ENCODE measurements at places on chromosomes 13 and 19. TPM values are rescaled to one million over a fixed set of nuclear protein-coding genes. Genes with fewer than 3 reads are reported as not detected.

CYP4F3 gene
- 1.3 TPM for polyA plus RNA-seq

COL4A1 gene
- polyA plus RNA-seq: 140 TPM

PODNL1 gene
- 3.3 TPM for polyA plus RNA-seq

FOXA3 gene
- 16.7 TPM for polyA plus RNA-seq

SOX1 gene
- polyA plus RNA-seq: 0.11 TPM

ZNF677 gene
- polyA plus RNA-seq: 21.2 TPM

MRPS12 gene
- polyA plus RNA-seq: 61.1 TPM

SIGLEC8 gene
- not detected for polyA plus RNA-seq

KLK6 gene
- 7.6 TPM for polyA plus RNA-seq

NLRP5 gene
- polyA plus RNA-seq: not detected

ANGPTL8 gene
- 20.8 TPM for polyA plus RNA-seq

NLRP4 gene
- polyA plus RNA-seq: not detected

LILRB2 gene
- polyA plus RNA-seq: 0.09 TPM

SYCN gene
- polyA plus RNA-seq: not detected

ZIC5 gene
- not detected for polyA plus RNA-seq

GRCh38 chr13:29118471-29118870 is 298.3 kb downstream of the MTUS2 start:
- DNase-seq: no peak

GRCh38 chr19:1524287-1524971 is 552 bp downstream of the PLK5 start:
- DNase-seq: no peak

DNA sequence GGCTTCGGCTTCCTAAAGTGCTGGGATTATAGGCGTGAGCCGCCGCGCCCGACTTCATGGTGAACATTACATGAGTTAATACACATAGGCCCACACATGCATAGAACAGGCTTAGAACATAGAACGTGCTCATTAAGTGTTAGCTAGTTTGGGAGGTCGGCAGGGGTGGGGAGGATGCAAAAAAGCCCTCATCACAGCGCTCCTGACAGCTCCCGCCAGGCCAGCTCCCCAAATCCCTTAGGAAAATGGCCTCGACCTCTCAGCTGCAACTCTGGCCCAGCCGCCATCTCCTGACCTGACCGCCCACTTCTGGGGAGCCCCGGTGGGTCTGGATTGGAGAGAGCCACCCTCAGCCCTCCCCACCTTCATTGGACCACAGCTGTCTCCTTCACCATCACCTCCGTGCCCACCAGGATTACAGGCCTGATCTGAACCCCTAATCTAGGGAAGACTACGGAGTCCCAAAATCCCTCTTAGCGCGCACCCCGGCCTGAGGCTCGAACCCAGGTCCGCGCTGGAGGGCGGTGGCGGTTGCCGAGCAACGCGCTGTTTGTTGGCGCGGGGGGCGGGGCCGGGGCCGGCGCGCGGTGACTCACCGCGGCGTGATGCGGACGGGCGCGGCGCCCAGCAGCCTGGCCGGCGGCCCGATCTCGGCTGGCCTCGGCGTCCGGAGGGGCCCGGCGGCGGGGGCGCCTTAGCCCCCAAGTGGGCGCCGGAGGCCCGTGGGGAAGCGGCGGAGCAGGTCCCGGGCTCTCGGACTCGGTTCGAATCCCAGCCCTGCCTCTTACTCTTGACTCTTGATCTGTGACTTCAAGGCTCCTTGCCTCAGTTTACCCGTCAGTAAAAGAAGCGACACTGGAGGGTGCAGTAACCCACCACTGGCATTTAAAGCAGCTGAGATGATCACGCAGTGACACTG is 26.7 kb upstream of the NANOS3 start:
- DNase-seq: peak; percentile 96

DNA sequence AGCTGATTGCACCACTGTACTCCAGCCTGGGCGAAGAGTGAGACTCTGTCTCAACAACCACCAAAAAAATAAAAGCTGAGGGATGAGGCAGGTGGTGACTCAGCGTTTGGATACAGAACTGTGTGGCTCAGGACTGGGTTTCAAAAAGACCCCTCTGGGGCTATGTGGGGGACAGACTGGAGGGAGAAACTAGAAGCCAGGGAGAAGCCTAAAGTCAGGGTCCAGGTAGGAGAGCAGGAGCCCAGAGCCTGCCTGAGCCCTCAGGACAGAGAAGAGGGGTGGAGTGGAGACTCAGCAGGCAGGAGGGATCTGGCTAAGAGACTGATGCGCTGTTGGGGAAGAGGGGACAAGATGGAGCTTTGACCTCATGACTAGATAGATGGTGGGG is 1.8 kb upstream of the CD37 start:
- DNase-seq: no peak

- no peak for DNase-seq
These were observed 8.3 kb downstream of the CAMSAP3 start for GRCh38 chr19:7603919-7604318.

GRCh38 chr13:103351035-103351828 is 285.0 kb upstream of the SLC10A2 start:
- peak; percentile 41 for DNase-seq

DNA sequence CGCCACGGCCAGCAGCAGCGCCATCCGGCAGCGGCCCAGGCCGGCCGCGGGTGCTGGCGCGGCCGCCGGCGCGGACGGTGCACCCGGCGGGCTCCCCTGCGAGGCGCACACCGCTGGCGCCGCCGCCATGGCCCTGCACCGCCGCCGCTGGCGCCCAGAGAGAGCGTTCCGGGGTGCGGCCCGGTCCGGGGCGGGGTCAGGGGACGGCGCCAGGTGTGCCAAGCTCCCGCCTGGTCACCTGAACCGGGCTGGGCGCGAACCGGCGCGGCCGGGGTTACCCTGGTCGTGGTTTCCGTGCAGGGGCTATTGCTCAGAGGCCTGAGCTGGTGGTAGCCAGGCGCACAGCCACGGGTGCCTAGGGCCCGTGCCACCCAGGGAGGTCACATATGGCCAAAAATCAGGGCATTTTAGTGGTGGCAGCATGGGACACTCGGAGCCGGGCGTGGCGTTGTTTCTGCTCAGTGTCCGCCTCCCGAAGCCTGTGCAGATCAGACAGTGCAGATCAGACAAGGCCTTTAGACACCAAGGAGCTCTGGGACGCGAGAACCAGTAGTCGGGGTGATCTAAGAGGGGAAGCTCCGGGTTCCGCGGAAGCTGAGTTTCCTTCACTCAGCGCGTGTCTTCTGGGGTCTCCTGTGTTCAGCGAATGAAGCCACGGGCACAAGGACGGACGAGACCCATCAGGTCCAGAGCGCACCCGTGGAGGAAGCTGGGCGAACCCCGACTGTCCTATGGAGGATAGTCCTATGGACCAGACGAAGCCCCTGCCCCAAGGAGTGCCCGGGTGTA is at the start of gene TMEM238:
TSS of gene TMEM238 (minus strand) at position 162 of the 789 bp plus-strand sequence. CDS start at position 129, 33 bp downstream.
- DNase-seq: peak; percentile 71

DNA sequence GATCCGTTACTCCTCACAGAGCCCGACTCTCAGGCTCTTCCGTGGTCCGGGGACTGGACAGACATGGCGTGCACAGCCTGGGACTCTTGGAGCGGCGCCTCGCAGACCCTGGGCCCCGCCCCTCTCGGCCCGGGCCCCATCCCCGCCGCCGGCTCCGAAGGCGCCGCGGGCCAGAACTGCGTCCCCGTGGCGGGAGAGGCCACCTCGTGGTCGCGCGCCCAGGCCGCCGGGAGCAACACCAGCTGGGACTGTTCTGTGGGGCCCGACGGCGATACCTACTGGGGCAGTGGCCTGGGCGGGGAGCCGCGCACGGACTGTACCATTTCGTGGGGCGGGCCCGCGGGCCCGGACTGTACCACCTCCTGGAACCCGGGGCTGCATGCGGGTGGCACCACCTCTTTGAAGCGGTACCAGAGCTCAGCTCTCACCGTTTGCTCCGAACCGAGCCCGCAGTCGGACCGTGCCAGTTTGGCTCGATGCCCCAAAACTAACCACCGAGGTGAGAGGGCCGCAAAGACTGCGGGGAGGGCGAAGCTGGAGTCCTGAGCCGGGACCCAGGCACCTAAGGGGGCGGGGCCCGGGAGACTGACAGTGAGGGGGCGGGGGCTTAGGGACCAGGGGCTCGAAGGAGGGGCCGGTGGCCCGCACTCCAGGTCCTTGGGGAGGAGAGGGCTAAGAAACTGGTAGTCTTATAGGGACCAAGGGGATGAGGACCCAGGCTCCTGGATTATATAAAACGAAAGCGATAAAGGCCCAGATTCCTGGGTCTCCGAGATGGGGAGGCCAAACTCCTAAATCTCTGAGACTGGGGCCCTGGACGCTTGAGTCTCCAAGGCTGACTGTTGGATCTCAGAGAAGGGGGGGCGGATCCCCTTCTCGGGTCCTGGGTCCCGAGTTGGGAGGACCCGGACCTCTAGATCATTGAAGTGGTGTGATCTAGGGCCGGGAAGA is 2.0 kb downstream of the ETV2 start:
- peak; percentile 93 for DNase-seq

- no peak for DNase-seq
These were observed 89.6 kb upstream of the TNFSF11 start for GRCh38 chr13:42484386-42484785.

DNA sequence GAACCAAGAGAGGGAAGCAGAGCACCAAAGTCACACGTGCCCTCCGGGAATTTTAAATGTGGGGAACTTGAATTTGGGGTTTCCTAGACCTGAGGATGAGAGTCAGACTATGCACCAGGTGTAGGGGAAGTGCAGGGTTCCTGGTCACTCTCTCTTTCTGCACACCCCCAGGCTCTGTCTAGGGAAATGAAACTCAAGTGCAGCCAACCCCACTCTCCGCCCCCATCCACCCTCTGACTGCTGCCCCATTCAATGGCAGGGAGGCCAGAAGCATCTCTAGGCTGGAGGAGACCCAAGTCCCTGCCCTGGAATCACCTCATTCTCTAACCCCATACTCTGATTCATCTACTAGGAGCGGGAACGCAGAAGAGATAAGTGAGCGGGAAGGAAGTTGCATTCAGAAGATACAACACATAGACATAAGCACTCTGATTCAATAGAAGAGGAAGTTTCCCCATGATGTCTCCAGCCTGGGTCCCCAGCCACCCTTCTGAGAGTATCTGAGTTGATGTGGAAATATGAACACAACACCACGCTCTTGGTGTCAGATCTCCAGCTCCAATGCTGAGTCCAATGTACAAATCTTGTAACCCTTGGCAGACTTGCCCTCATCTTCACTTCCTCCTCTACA is 4.7 kb upstream of the SIGLEC14 start:
- no peak for DNase-seq

- no peak for DNase-seq
These were observed 168.4 kb upstream of the STARD13 start for GRCh38 chr13:33453936-33454335.

DNA sequence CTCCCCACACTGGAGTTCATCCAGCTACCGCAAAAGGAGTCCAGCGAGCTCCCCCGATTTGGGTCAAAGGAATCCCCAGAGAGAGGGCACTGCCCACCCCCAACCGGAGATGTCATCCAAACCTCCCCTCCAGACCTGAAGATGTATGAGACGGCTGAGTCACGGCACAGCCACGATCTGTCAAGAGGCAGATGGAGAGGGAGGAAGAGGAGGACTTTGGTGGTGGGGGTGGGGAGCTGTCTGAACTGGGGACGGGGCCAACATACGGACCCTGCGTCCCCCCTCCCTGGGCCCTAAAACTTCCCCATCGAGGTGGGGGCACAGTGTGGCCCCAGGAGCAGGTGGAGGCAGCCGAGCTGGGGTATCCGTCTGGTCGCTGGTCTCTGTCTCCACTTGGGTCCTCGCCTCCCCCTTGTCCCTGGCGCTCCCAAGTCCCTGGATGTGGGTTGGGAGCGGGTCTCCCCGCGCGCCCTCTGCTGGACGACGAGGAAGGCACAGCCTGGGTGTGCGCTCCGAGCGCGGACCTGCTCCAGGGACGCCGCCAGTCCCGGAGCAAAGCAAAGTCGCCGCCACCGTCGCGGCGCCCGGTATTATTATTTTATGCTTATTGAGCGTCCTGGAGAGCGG is 3.8 kb downstream of the PDE4A start:
- peak; percentile 84 for DNase-seq

GRCh38 chr13:44906713-44907112 is 82.6 kb downstream of the NUFIP1 start:
- DNase-seq: peak; percentile 57

DNA sequence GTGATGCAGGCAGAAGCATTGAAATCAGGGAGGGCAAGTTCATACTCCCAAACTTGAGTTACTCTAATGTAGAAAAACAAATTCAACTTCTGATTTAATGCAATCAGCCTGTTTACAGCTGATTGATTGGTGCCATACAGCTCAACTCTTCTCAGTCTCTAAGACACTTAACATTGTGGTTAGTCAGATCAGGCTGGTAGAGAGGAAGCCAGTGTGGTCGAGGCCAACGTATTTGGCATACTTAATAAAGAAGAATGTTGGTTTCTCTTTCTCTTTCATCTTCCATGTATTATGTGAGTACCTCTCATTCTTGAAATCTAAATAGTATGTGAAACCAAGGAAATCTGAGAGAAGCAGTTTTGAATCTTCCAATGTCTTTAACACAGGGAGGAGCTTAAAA is 255.0 kb upstream of the SLITRK1 start:
- DNase-seq: no peak

DNA sequence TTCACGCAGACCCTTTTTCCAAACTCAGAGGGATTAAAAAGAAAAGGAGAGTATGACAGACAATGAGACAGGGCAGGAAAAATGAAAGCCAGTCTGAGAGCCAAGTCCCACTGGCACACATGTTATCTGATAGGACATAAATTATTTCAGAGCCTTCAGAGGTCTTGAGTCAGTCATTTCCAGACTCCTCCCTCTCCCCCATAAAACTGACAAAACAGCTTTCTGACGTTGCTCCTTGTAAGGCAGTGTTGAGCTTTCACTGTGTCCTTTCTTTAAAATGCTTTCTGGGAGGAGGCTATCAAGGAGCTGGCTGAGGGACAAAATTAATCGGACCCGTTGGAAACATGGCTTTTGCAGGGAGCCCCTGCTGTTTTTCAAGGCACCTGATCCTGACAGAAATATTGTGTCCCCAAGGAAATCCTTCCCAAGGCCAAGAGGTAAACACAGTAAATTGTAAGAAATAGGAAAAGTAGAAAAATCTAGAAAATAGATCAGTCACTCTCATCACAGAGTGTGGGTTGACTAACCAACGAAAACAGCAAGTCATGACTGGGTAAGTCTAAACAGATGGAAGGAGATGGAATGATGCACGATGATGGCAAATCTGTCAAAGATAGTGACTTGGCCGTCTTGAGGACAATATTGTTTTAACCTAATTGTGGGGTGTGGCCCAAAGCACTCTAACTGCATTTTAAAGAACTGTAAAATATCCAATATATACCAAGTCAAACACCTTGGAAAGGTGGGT is 89.7 kb downstream of the DCT start:
- peak; percentile 10 for DNase-seq

DNA sequence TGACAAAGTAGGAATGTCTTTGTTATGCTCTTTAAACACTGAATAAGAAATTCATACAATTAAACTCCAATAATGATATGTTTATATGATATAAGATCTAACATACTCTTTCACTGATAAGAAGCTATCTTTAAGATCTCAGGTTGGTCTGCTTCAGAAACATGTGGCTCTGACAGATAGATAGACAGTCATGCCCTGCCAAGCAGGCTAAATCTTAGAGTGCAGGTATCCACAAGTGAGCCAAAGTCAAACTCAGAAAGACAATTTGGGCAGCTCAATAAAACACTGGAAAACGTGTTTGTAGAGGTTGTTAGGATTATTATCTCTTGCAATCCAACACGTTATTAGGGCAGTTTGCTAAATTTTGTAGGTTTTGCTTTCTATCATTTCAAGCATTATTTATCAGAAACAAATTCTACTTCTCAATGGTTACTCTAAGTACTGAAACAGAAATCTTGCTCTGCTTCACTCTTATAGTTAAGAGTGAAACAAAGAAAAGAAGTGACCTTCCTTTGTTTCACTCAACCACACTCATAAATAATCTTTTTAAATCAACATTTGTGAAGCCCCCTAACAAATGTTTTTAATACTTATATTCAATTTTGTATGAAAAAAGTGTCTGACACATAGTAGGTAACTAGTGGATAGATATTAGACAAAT is 1255.6 kb downstream of the DIAPH3 start:
- DNase-seq: no peak

- DNase-seq: no peak
These were observed 23.4 kb downstream of the RASL11A start for GRCh38 chr13:27293873-27294515.
